IMR-90 (cell line): ENCODE measurements at places on chromosomes 7 and 10. TPM values are rescaled to one million over a fixed set of nuclear protein-coding genes. Genes with fewer than 3 reads are reported as not detected.

Gene ZNF425
- total RNA-seq = 2.3 and 2.8 TPM in 2 replicates

Gene ARHGAP22
- total RNA-seq = 28.3 and 35.3 TPM in 2 replicates

Gene PLAC9
- total RNA-seq = 1.6 and 1.9 TPM in 2 replicates

Gene WASHC2C
- 27.2 and 45.3 TPM in 2 replicates for total RNA-seq

Gene AKR1E2
- total RNA-seq = 2.2 and 3.4 TPM in 2 replicates

Gene PUS7
- total RNA-seq = 17.0 and 24.7 TPM in 2 replicates

- no peak for DNase-seq
- no peak overlapping the region for H3K27ac ChIP-seq
- H3K27me3 ChIP-seq = no peaks in the 10 kb centered on the region
- no peaks in the 10 kb centered on the region for H3K4me1 ChIP-seq
- no peak overlapping the region for H3K4me3 ChIP-seq
Measured at GRCh38 chr7:117997862-117998825, 124.9 kb upstream of the CTTNBP2 start.

GRCh38 chr10:63698787-63699150 is 177.6 kb downstream of the REEP3 start:
- no peak for DNase-seq
- no peak overlapping the region for H3K4me3 ChIP-seq
- H3K36me3 ChIP-seq = no peaks in the 10 kb centered on the region
- no peak overlapping the region for H3K27ac ChIP-seq
- no peaks in the 10 kb centered on the region for H3K27me3 ChIP-seq

DNA sequence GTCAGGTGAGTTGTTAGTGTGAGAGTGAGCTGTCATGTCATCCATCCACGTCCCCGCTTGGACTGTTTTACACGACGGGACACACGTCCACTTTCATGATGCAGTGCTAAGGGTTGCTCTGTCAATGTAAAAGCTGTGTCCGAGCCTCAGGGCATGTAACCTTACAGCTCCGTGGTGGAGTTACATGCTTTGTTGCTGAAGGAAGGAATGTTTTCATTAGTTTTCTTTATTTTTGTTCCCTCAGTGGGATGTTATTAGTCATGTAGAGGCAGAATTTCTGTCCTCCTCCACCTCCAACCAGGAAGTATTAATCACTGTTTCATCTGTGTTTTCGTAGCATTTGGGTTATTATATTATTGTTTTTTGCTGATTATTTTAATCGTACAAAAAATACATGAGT is 88.6 kb downstream of the NRG3 start:
- H3K27me3 ChIP-seq = no peaks in the 10 kb centered on the region
- no peak overlapping the region for H3K27ac ChIP-seq
- no peak overlapping the region for H3K4me3 ChIP-seq
- H3K36me3 ChIP-seq = no peaks in the 10 kb centered on the region

GRCh38 chr7:129804890-129805719 is 147.7 kb downstream of the UBE2H start:
- H3K27me3 ChIP-seq = peaks cover 19% of the 10 kb centered on the region; the same call in 1 of the 2 replicates
- no peak overlapping the region for H3K4me3 ChIP-seq
- H3K36me3 ChIP-seq = no peaks in the 10 kb centered on the region
- no peak overlapping the region for H3K27ac ChIP-seq

- no peak for DNase-seq
- no peaks in the 10 kb centered on the region for H3K36me3 ChIP-seq
- no peak overlapping the region for H3K27ac ChIP-seq
- H3K4me1 ChIP-seq = no peaks in the 10 kb centered on the region
Measured at GRCh38 chr7:29445736-29446135, 117.9 kb upstream of the PRR15 start.

- no peaks in the 10 kb centered on the region for H3K36me3 ChIP-seq
- DNase-seq = no peak
- no peaks in the 10 kb centered on the region for H3K27me3 ChIP-seq
- H3K4me1 ChIP-seq = no peaks in the 10 kb centered on the region
- no peak overlapping the region for H3K4me3 ChIP-seq
Measured at GRCh38 chr7:70132226-70132851, 534.1 kb downstream of the AUTS2 start.

- H3K36me3 ChIP-seq = no peaks in the 10 kb centered on the region
- H3K27ac ChIP-seq = no peak overlapping the region
- H3K4me1 ChIP-seq = peaks cover 10% of the 10 kb centered on the region
Measured at GRCh38 chr7:112214883-112215282, 8.4 kb downstream of the ZNF277 start.

GRCh38 chr7:43660141-43660540 is 69.2 kb downstream of the COA1 start:
- H3K4me1 ChIP-seq = peaks cover 11% of the 10 kb centered on the region
- H3K4me3 ChIP-seq = no peak overlapping the region
- H3K36me3 ChIP-seq = peaks cover 3% of the 10 kb centered on the region; the same call in 1 of the 2 replicates
- H3K27me3 ChIP-seq = no peaks in the 10 kb centered on the region
- peak overlapping the region; percentile 47; the same call in 1 of the 2 replicates for H3K27ac ChIP-seq

DNA sequence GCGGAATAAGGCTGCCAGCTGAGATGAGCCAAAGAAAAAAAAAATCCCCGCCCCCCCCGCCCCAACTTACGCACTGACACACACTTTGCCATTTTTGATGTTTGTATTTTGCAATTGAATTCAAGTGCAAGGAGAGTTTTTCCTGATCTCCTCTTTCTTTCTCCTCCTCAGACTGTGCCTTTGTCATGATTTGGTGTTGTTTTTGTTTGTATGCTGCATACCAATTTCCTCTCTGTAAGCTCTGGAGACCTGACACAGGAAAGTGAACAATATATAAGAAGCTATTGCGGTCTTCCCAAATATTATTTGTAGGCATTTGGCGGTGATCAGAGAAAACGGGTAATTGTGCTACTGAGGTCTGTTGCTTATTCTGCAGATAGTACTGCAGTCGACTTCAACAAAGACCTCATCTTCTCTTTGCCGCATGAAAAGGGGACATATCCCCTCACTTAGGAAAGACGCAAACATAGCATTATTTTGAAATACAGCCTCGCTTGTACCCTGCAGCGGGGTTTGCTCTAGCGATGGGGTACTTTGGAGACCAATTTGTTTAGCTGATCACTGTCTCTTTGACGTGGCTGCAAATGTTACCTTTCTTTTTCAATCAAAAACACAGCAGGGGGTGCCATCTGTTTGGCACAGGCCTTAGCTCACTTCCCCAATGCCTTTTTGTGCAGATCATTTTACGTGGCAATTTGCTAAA is 206.6 kb downstream of the SKAP2 start:
- H3K4me3 ChIP-seq = no peak overlapping the region
- no peak overlapping the region for H3K27ac ChIP-seq
- DNase-seq = no peak
- H3K4me1 ChIP-seq = no peaks in the 10 kb centered on the region
- no peaks in the 10 kb centered on the region for H3K36me3 ChIP-seq

DNA sequence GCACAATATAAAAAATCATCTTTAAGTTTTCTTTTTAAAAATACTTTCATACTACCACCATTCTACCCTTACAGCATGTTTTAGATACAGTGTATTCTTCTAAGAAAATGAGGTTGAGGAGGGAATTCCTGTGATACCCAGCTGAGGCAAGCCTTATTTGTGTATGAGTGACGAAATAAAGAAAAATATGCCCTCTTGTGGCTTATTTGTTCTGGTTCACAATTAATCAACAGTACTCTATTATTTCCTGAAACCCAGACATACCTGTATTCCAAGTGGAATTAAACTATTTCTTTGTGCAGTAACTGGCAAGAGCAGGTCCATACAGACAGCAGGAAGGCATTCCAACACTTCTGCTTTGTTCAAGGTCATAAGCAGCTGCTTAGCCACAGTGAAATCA is 4.5 kb upstream of the SEMA3D start:
- H3K27ac ChIP-seq = no peak overlapping the region
- no peak overlapping the region for H3K4me3 ChIP-seq
- no peaks in the 10 kb centered on the region for H3K36me3 ChIP-seq
- peak; percentile 13 for DNase-seq

DNA sequence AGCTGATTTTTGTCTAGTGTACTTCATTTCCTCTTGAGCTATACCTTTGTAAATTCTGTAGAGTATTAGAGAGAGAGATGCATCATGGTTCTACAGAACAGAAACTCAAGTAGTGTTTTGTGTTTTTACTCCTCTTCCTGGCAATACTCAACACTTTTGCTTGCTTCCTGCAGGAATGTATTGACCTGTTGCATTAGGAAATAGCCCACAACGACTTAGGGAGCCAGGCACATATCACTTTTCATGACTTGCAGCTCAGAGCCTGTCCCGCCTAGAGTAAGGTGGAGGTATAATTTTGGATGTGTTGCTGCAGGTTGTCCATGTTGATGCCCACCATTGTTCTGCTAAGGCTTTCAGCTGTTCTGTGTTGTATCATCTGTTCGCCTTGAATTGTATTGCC is 216.3 kb downstream of the SDK1 start:
- no peaks in the 10 kb centered on the region for H3K4me1 ChIP-seq
- H3K27me3 ChIP-seq = no peaks in the 10 kb centered on the region

GRCh38 chr7:16727736-16728135 is 25.8 kb upstream of the TSPAN13 start:
- no peaks in the 10 kb centered on the region for H3K36me3 ChIP-seq
- H3K4me1 ChIP-seq = no peaks in the 10 kb centered on the region
- H3K4me3 ChIP-seq = no peak overlapping the region
- H3K27me3 ChIP-seq = no peaks in the 10 kb centered on the region

- DNase-seq = no peak
- no peak overlapping the region for H3K4me3 ChIP-seq
- H3K36me3 ChIP-seq = no peaks in the 10 kb centered on the region
- no peaks in the 10 kb centered on the region for H3K4me1 ChIP-seq
- no peaks in the 10 kb centered on the region for H3K27me3 ChIP-seq
Measured at GRCh38 chr10:19209319-19209718, 160.7 kb downstream of the MALRD1 start.
